ENCODE measurements at places on chromosomes 7 and 10.

- DNase-seq, result no peak
Measured at GRCh38 chr7:157910446-157910845, 573.6 kb downstream of the DNAJB6 start.

DNA sequence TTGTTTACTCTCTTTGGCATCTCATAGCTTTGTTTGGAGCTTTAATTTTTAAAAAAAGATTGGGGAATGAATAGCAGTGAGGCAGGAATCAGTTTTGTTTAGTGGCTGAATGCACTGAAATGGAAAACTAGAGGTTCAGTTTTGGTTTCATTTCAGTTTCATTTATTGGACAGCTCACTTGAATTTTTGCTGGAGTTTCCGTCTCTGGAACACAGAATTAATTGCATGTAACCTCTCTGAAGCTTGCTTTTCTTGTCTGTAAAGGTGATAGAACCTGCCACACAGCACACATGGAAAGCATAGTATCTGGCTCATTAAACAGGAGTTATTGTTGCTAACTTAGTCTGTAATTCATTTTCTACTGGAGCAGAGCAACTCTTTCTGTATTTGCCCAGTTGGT, 7.1 kb downstream of the GRM8 start:
- no peak for DNase-seq

- DNase-seq, result no peak
Measured at GRCh38 chr7:131013716-131014115, 279.7 kb upstream of the KLF14 start.

DNA sequence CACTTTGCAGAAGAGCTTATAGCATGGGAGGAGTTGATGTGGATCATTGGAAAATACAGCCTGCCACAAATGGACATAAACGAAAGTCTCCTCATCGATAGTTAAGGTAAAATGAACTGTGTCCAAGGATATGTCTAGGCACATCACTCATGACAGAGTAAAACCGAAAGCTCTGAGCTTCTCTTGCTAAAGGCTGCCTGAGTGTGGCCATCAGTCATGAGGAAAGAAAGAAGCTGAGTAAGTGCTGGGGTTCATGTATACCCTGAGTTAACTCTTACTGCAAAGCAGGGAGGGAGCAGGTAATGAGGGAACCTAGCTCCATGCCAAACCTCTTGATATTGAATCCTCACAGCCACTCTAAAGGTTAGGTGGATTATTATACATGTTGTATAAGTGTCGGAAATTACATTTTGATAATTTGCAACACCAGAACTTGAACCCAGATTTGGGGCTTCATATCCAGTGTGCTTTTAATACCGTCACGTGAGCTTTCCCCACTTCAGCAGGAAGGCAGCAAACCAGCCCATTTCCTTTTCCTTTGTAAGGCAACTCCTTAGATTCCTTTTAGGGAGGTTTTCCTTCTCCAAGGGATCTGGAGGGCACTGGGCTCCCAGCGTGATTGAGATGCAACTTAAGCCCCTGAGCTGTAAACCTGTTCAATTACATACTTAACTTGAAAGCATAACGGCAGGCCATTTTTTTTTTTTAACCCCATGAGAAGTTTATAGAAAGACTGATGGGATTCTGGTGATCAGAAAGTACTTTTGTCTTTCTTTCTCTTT, 215.0 kb downstream of the PHF14 start:
- DNase-seq, result no peak

DNA sequence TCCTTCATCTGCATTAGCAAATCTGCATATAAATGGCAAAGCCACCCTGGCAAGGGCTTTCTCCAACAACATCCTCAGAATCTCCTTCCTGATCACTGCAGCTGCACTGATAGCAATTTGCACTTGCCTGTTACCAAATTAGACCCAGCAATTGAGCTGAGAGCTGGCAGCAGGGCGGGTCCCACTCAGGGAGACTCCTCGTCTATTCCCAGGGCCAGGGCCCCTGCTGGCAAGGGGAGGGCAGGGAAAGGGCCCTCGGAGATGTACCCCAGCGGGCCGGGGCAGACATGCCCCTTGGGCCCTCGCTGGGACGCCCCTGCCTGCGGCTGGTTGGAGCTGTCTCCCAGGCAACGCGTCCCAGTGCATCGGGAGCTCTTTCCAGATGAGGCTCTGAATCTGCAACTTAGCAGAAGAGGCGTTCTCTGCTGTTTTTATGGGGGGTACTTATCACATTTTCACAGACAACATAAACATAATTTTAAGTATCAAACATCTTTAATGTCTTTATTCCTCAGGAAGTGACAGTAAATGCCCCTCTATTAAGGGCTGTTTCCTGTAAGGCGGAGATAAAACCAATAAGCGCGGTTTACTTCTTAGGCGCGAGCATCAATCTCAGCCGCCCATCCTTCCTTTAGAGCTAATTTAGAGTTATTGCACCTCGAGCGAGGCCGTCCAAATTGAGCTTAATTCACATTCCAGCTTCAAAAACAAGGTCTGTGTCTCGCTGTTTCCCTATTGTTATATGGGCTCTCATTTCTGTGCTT, 249.0 kb upstream of the PPP2R2D start:
- DNase-seq, result no peak

- DNase-seq, result no peak
Measured at GRCh38 chr10:108852211-108852610, 1071.1 kb downstream of the XPNPEP1 start.

- peak; percentile 23 for DNase-seq
Measured at GRCh38 chr7:67823345-67823744, 826.7 kb downstream of the TYW1 start.

DNA sequence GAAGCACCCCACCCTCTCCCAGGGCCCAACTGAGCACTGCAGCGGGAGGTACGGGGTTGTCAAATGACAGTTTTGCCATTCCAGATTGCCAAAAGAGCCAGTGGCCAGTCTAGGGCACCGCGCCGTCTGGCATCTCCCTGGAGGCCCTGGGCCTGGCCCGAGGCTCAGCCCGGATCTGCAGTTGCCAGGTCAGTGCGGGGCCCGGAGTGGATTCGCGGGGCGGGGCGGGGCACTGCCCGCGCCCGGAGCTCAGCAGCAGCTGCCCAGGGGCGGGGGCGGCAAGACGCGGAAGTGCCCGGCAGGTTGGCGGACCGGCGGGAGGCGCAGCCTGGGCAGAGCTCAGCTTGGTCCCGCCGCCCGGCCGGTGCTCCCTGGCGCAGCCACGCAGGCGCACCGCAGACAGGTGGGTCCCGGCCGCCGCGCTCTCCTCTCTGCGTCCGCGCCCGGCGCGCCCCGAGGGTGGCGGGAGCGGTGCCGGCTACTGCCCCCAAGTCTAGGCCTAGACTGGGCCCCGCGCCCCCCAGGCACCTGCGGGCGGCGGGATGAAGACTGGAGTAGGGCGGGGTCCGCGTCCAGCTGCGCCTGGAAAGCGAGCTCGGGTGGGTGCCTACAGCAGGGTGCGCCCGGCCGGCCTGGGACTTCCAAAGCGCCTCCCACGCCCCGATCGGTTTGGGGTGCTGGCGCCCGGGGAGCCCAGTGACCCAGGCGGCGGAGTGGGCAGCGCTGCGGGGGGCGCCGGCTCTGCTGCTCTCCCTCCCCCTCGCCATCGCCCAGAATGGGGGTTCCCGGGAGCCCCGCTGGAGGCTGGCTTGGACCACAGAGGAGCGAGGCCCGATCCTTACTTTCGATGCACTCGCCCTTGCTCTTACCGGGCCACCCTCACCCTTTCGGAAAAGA, at the start of gene IRF5:
Gene IRF5 (plus strand): TSS at position 281 of the 897 bp plus-strand sequence. CDS start 4,155 bp downstream, outside the sequence.
- no peak for DNase-seq

DNA sequence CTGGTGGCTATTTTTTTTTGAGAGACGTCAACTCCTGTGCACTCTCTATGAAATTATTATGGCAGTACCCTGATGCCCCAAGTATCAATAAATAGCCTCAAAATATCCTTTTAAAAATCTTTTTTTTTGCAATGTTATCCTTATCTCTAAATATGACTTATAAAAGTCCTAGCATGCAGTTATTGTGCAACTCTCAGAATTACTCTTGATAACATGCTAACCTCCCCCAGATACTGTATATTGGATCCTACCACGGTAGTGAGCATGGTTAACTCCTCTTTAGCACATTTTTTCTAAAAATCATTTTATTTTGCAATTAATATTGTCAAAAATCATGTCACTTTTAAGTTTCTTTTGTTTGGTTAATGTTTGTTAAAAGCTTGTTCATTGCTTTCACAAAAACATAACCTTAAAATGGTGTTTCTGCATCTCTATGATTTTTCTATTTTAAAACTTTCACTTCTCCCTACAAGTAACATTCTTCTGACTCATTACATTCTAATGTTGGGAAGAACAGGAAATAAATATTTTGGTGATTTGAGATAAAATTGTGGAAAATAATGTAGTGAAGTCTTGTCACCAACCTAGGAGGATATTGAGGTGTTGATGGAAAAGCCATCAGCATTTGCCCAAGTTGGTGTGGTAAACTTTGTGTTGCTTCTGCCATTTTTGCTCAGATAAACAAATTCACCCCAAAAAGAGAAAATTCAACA, 42.1 kb upstream of the ADRA2A start:
- DNase-seq, result peak; percentile 46

Measured in AG10803 (cell line).